Left lung (tissue), 14 donors: ENCODE measurements at places on chromosomes 1 and 21.

DNA sequence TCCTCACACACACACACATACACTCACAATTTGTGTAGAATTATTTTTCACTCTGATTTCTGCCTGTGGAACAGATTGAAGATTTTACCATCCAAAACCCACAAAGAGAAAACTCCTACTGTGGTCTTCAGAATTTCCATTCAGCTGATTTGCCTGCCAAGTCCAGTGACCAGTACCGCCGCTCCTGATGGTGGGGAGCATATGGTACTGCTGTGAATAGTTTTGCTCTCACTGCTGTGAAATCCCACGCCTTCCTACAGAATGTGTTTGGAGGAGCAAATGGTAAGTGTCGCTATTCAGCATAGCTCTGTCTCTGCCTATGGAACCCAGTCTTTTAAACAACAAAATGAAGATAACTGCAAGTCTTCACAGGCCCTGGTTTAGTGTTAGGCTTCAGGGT is 629.5 kb downstream of the LMO4 start:
- H3K36me3 ChIP-seq: no peaks in the 10 kb centered on the region
- no peak overlapping the region for H3K27ac ChIP-seq
- DNase-seq: no peak
- H3K27me3 ChIP-seq: no peaks in the 10 kb centered on the region
- H3K4me1 ChIP-seq: no peaks in the 10 kb centered on the region
- no peak overlapping the region for H3K4me3 ChIP-seq

GRCh38 chr1:235027076-235027861 is 101.4 kb downstream of the TOMM20 start:
- H3K36me3 ChIP-seq: no peaks in the 10 kb centered on the region
- no peaks in the 10 kb centered on the region for H3K27me3 ChIP-seq
- H3K4me3 ChIP-seq: no peak overlapping the region
- no peak for DNase-seq
- no peak overlapping the region for H3K27ac ChIP-seq

GRCh38 chr1:38826262-38826661 is 33.3 kb downstream of the RRAGC start:
- no peak for DNase-seq
- no peak overlapping the region for H3K4me3 ChIP-seq
- H3K27me3 ChIP-seq: peaks cover 12% of the 10 kb centered on the region
- no peaks in the 10 kb centered on the region for H3K4me1 ChIP-seq
- no peak overlapping the region for H3K27ac ChIP-seq

GRCh38 chr1:40641601-40642242 is 23.8 kb downstream of the RIMS3 start:
- DNase-seq: no peak
- no peaks in the 10 kb centered on the region for H3K4me1 ChIP-seq
- H3K36me3 ChIP-seq: no peaks in the 10 kb centered on the region
- no peak overlapping the region for H3K4me3 ChIP-seq
